ENCODE measurements at places on chromosomes 13 and 19. TPM values are rescaled to one million over a fixed set of nuclear protein-coding genes. Genes with fewer than 3 reads are reported as not detected.

Gene SOX1
- not detected for total RNA-seq

Gene CFAP97D2
- not detected for total RNA-seq

Gene ZNF230
- 18.4 TPM for total RNA-seq

Gene INSR
- total RNA-seq, result 1.2 TPM

Gene ZNF540
- 24.2 TPM for total RNA-seq

Gene ZNF99
- total RNA-seq, result not detected

Gene SLAIN1
- total RNA-seq, result 58.9 TPM

Gene TMEM238
- total RNA-seq, result 9.9 TPM

Gene ZNF649
- total RNA-seq, result 30.8 TPM

Gene CYP4F12
- 3.7 TPM for total RNA-seq

Gene PCDH20
- total RNA-seq, result not detected

Gene SYCN
- not detected for total RNA-seq

Gene CCDC122
- 4.7 TPM for total RNA-seq

Gene DCT
- total RNA-seq, result 0.53 TPM

Gene ZNF14
- 32.2 TPM for total RNA-seq

Gene GNG8
- not detected for total RNA-seq

Gene CACNG6
- total RNA-seq, result not detected

Gene NUMBL
- total RNA-seq, result 20.2 TPM

Gene KANK3
- total RNA-seq, result 6.3 TPM

All from CD4-positive, alpha-beta memory T cell (primary cell).